ENCODE measurements at places on chromosomes 16 and 17.
A peak's percentile ranks its signal among the peaks of the same experiment; 100 is the strongest.

- no peak for DNase-seq
These were observed 3.8 kb downstream of the ARSG start for GRCh38 chr17:68295086-68295485.

- DNase-seq: no peak
These were observed 4.3 kb upstream of the APRT start for GRCh38 chr16:88815901-88816589.

GRCh38 chr17:59368218-59368857 is 36.9 kb downstream of the YPEL2 start:
- DNase-seq: no peak

DNA sequence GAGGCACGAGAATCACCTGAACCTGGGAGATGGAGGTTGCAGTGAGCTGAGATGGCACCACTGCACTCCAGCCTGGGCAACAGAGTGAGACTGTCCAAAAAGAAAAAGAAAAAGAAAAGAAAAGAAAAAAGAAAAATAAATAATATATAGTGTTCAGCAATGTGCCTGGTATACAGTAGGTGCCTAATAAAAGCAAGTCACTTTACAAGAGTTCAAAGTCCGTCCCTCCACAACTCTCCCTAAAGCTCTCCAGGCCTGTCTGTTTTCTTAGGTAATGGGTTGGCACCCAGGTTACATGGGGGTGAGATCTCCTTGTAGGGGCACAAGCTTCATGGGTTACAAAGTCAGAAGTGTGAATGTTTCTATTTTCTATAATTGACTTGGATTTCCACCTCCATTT is 16.6 kb upstream of the ANKRD40CL start:
- DNase-seq: no peak

DNA sequence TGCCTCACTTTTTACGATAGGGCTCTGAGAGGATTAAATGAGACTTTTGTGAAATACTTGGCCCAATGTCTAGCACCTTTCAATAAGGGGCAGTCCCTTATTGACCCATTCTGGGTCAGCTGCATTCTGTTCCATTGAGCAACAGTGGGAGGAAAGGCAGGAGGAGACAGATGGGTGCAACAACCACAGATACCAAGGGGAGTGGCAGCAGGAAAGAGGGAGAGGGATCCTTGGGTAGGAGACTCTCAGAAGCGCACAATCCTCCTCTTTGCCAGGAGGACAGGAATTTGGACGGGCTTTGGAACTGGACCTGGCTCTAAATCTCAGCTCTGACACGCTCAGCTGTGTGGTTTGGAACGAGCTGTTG is 3.5 kb downstream of the PIPOX start:
- no peak for DNase-seq

DNA sequence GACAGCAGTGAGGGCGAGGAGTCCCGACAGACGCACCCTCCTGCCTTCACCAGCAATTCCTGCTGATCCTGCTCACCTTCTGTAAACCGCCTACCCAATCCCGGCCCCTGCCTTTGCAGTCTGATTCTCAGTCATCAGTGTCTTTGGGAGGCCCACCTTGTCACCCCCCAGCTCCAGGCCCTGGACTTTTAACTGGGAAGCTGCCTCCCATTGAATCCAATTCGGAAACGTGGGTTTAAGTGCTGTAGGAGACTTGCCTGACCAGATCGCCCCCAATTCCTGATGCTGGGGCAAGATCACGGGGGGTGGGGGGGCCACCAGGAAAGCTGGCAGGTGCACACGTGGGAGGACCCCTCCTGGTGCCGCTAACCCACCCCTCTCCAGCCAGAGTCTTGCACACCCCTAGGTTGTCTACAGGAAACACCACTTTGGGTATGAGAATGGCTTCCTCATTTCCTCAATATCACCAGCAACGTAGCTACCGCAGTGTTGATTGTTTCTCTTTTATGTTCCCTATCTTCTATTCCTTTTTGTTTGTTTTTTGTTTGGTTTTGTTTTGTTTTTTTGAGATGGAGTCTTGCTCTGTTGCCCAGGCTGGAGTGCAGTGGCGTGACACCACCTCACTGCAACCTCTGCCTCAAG is 46.6 kb upstream of the CMIP start:
- DNase-seq: no peak

DNA sequence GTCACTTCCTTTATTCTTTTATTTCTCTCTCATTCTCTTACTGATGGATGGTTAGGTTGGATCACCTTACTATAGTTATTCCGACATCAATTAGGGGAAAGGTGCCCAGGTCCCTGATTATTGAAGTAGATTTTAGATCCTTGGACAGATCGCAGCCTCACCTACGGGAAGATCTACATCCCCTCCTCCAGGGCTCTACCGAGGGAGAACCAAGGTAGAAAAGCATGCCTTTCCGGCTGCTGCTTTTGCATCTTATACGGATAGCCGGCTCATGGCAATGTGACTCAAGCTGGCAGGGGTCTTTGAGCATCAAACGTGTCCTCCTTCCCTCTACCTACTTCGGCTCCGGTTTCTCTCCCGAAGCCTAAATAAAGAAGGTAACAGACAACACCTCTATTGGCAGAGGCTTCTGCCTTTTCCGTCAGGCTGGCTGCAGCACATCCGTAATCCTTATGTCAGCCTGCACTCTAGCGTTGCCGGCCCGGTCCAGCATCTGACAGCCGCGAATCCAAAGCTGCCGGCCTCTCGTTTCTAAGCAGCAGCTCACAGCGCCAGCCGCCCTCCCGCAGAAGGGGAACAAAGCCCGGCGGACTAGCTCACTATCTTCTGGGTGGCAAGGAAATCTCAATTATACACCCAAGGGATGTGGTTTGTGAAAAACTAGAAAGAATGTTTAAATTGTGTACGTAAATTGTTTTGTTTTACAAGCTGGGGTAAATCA is 46.9 kb downstream of the IRX6 start:
- peak; percentile 31 for DNase-seq

- DNase-seq: peak; percentile 23
These were observed 1.6 kb downstream of the CMIP start for GRCh38 chr16:81445966-81446906.
